ENCODE measurements at places on chromosomes 7 and 10. TPM values are rescaled to one million over a fixed set of nuclear protein-coding genes. Genes with fewer than 3 reads are reported as not detected.
A peak's percentile ranks its signal among the peaks of the same experiment; 100 is the strongest.

GRCh38 chr7:66950763-66951162 lies 29.7 kb downstream of the TMEM248 start:
- peak; percentile 44 for DNase-seq

- no peak for DNase-seq
Measured at GRCh38 chr10:34222359-34222758, 592.7 kb downstream of the PARD3 start.

GRCh38 chr10:26860102-26860442 lies 686 bp downstream of the ABI1 start:
- DNase-seq: peak; percentile 79

GRCh38 chr10:110404825-110405224 lies 92.9 kb upstream of the DUSP5 start:
- no peak for DNase-seq

Gene TMEM229A
- not detected for total RNA-seq

Gene GPR15LG
- not detected for total RNA-seq

DNA sequence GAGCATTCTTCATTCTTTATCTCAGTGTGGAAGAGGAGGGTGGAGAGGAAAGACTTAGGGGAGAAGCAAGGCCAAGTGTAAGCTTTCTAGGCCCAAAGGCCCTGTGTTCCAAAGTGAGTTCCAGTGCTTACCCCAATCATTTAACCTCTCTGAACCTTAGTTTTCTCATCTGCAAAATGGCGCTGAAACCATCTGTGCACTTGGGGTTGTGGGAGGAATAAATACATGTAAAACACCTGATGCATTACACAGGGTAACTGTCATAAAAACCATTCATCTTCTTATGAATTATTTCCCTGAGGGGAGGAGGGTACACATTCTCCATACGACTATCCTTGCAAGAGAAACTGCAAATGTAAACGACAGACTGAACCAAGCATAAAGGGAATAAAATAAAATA lies 19.0 kb downstream of the PIK3AP1 start:
- DNase-seq: no peak

Gene GPR22
- total RNA-seq: not detected

DNA sequence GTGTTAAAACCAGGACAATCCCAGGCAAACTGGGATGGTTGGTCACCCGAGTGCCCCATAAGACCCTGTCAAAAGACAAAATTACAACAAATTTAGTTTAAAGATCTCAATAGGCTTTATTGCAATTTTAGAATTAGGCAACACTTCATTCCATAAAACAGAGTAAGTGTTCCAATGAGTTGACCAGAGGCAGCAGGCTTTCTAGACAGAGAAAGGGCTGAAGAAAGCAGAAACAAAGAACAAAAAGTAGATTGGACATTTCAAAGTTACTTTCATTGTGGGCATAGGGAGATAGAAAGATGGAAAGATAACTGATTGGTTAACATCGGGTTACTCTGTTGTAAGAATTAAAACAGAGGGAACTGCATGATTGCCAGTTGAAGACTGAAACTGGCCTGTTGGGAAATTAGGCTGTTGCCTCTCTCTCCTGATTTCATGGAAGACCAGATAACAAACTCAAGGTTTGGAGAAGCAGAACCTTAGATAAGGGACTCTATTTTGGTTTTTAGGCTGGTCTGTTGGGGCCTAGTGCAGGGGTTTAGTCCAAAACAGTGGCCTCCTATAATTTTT lies 36.3 kb downstream of the ENTPD1 start:
- no peak for DNase-seq

GRCh38 chr7:50339990-50340500 lies 35.5 kb downstream of the IKZF1 start:
- DNase-seq: no peak

DNA sequence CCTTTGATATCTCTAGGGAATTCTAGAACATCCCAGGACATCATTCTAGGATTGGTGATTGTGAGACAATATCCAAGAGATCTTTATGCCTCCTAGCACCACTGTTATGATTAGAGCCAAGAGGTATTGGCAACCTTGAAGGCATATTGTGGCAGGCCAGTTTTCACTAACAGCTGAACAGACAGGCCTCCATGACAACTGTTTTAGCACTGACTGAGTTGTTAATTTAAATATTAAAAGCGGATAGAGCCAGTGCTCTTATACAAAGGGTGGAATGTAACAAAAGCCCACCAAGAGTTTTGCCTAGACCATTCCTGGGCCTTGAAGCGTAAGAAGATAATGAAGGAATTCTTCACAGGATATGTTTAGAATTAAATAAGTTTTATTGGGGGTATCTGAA lies 131.9 kb downstream of the DGKB start:
- DNase-seq: no peak

DNA sequence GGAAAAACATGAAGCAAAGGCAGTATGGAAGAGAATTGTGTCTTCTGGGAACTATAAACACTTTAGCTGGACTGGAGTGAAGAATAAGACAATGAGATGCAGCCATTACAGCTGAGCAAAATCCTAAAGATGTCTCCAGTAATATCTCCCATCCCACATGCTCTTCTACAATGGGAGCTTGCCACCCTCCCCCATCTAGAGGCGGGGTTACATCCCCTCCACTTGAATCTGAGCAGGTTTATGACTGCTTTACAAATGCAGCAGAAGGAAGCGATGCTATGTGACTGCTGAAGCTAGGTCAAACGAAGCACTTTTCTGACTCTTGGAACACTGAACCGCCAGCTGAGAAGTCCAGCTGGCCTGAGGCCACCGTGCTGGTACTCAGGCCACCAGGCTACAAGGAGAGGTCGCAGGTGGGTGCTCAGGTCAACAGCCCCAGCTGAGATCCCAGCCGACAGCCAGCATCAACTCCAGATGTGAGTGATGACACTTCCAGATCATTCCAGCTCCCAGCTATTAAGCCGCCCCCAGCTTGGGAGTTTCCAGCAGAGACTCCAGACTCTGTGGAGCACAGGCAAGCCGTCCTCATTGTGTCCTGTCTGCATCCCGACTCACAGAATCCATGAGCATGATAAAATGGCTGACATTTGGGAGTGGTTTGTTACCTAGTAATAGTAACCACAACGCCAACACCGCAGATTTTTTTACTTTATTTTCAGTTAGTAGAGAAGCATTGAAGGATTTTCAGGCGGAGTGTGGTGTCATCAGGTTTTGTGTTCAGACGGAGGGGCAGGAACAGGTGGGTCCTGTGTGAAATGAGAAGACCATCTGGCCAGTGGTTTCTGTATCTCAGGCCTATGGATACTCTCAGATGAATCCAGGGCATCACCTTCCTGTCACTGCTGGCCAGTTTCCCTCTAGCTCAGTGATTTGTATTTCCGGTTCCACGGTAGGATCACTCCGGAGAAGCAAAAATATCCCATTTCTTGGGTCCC lies 89.3 kb downstream of the NPY start:
- DNase-seq: no peak
